ENCODE measurements at places on chromosomes 1 and 21.
A peak's percentile ranks its signal among the peaks of the same experiment; 100 is the strongest.

- DNase-seq: no peak
Measured at GRCh38 chr1:165144757-165145397, 211.6 kb downstream of the LMX1A start.

DNA sequence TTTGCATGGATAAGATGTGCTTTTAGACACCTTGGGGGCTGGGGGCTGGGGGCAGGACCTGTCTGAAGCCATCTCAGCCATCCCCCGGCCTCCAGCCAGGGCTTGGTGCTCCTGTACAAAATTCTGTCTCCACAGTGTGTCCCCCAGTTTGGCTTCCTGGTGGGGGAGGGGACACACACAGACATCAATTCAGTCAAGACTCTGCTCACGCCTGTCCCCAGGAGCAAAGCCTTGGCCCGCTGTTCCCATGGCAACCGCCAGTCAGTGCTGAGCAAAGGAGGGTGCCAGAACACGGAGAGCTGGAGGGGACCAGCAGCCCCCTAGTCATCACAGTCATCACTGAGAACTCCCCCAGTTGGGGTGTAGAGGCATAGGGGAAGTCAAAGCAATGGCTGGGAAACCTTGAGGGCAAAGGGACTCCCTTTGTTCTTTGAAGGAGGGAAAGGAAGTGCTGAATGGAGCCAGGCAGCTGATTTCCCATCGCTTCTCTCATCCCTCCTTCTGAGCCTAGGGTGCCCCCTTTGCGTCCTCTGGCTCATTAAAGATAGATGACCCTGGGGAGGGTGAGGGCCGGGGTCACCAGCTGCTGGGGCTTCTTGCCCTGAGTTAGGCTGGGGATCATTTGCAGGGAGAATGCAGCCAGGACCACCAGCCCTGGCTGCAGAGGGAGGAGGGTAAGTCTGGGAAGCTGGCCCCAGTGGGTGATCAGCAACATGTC lies 134.9 kb upstream of the IPO9 start:
- no peak for DNase-seq

- DNase-seq: no peak
Measured at GRCh38 chr1:65791396-65791795, 1.3 kb upstream of the PDE4B start.

- no peak for DNase-seq
Measured at GRCh38 chr1:50605186-50605875, 182.1 kb upstream of the DMRTA2 start.

DNA sequence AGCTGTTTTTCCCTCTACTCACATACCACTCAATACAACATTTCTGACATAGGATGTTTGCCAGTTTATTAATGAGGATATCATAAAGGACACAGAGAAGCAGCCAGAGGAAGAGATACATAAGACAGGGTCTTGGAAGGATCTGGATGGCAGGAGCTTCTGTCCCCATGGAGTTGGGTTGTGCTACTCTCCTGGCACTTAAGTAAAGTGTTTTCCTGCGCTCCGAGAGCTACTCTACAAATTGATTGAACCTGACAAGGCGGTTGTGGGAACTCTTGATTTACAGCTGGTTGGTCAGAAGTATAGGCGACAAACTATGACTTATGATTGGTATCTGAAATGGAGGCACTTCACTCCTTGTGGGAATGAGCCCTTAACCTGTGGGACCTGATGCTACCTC lies 208.8 kb downstream of the HMCN1 start:
- no peak for DNase-seq

GRCh38 chr1:196071447-196071846 lies 536.8 kb downstream of the KCNT2 start:
- DNase-seq: no peak

DNA sequence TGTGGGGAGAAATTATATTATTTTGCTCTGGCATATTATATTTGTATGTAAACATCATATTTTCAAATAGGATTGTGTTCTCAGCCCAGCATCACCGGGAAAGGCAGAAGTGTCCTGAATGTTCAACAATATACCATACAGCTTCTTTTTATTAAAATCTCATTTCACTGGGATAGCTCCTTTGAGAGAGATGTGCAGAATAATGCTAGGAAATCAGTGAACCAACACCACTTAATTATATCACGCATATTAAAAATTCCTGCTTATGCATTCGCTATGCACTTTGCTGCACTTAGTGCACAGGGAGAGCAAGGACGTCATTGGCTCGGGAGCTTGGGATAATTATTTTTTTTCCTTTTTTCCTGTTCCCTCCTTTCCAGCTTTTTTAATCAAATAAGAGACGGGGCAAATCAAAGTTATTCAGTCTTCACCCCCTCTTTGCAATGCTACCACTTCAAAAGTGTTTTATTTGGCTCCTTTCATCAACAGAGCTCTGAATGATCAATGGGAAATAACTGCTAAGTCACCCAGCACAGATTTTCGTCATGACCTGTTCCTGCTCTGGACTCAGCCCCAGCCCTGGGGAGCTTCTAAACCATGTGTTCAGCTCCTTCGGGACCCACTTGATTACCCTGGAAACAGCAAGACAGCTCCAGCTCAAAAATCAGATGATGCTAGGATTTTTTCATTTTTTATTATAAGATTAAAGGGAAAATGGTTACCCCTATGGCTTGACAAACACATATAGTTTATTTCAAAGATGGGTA lies 165.5 kb upstream of the DUSP10 start:
- no peak for DNase-seq

DNA sequence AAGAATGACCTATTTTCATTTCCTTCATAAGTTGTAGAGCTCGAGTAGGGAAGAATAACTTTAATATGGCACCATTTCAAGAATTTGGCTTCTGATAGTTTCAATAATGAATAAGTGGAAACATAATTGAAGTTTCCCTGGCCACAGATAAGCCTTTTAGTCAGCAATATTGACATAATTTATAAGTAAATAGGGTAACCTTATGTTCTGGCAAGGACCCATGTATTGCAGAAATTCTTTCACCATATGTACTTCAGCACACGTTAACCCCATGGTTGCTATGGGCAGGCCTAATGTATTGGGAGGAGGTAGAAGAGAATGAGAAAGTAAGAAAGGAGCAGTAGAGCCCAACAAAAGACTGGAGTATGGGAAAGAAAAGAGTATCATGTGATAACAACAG lies 25.4 kb downstream of the MDM4 start:
- no peak for DNase-seq

DNA sequence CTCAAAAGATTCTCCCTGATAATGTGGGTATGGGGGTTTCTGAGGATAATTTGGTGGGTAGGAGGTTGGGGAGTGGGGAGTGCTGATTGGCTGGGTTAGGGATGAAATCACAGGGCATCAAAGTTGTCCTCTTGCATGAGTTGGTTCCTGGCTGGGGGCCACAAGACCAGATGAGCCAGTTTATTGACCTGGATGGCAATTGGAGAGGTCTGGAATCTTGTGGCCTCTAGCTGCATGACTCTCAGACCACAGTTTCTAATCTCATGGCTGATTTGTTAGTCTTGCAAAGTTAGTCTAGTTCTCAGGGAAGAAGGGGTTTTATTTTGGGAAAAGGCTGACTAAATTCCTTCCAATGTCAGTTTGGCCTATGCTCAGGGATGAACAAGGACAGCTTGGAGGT lies 3.3 kb upstream of the GBP1 start:
- no peak for DNase-seq

DNA sequence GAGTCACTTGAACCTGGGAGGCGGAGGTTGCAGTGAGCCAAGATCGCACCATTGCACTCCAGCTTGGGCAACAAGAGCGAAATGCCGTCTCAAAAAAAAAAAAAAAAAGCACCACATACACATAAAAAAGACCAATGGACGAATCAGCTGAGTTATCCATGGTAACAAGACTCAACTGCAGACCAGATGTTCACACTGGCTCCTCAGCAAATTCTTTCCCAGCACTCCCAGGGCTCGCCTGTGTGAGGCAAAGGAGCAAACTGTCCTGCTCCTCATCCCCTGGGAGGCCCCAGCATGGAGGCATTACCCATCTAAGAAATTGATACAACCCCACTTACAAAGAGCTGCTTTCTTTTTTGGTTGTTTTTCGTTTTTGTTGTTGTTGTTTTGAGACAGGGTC lies 3.1 kb downstream of the TMEM234 start:
- DNase-seq: no peak

- DNase-seq: no peak
Measured at GRCh38 chr1:11537854-11538591, 59.1 kb downstream of the DISP3 start.

- DNase-seq: no peak
Measured at GRCh38 chr1:226520640-226521355, 27.8 kb upstream of the STUM start.

GRCh38 chr21:31974454-31974985 lies 101.7 kb downstream of the HUNK start:
- peak; percentile 23 for DNase-seq

DNA sequence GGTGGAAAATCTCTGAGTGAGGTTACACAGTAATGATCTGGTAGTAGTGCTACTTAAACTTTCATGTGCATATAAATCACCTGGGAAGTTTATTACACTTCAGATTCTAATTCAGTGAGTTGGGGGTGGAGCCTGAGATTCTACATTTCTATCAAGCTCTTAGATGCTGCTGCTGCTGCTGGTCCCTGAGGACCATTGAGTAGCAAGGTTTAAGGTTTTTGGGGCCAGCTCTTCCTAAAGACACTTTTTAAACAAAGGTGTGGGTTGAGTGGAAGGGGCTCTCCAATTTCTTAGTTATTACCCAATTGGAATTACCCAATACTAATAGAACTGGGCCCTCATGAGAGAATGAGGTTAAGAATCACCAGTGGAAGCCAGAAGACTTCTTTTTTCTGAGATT lies 29.5 kb downstream of the KCNA3 start:
- no peak for DNase-seq

DNA sequence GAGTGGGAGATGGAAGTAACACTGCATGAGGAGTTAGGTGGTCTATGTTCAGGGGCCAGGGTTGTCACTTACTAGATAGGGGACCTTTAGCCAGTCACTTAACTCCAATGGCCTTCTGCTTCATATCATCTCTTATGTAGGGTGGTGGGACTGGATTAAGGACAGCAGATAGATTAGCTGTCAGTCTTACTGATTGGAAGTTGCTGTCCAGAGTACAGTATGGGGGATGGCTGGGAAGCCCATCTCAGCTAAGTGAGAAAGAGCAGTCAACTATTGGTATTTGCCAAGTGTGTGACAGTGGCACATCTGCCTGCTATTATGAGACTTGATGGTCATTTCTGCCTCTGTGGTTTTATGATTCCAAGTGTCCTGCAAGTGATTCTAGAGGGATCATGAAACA lies 130.9 kb downstream of the FGGY start:
- no peak for DNase-seq

DNA sequence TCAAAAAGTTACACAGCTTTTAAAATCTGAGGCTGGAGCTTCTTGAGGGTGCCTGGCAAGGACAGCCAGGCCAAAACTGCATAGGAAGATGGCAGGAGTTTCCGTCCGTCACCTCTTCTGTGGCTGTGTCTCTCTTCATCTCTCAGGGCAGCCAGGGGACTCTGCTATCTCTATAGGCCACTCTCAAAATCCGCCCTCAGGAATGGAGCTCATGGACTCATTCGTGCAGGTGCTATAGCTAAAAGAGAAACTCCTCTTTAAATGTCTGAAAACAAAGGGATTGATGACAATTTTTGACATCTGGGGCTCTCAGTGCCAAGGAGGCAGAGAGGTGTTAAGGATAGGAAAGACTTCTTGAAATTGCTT lies 27.2 kb downstream of the OVAAL start:
- DNase-seq: no peak

DNA sequence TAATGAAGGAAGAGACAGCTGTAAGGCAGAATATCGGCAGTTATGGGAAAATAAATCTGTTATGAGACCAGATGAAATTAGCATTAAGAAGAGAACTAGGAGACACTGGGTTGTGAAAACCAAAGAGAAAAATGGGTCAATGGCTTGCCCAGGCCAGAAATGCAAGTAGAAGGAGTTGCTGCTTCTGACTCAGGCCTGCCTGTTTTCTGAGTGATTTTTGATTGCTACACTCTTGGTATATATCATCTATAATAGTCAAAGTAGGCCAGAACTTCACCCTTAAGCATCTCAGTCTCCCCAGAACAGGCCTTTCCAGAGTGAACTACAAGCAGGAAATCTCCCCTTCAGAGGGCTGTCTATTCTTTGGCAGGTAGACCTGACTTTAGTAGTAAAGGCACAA lies 107.0 kb downstream of the NRIP1 start:
- DNase-seq: no peak

GRCh38 chr21:35738347-35738961 lies 321.9 kb downstream of the SETD4 start:
- no peak for DNase-seq

GRCh38 chr1:175353066-175353465 lies 160.5 kb upstream of the KIAA0040 start:
- no peak for DNase-seq

- DNase-seq: peak; percentile 86
Measured at GRCh38 chr1:159936273-159936904, 9.0 kb downstream of the IGSF9 start.

DNA sequence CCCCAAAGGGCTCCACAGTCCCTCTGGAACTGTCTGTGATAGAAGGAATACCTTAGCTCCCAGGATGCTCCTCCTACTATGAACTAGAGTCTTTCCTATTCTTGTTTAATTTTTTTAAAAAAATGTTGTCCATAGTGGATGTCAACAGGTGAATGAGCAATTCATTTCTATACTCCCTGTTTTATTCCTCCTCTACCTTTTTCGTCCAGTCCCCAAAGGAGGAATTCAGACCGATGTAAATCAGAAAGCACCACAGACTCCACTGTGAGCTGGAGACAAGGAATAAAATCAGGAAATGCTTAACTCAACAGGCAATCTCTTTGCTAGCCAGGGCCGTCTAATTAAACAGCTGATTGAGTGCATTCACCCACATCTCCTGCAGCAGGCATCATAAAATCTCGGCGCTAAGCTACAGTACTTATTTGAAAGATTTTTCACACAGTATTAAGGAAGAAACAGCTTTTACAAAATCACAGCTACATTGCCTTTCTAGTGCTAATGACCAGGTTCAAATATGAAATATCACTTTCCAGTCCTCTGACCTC lies 381.6 kb downstream of the SIPA1L2 start:
- no peak for DNase-seq

GRCh38 chr1:226411619-226412018 lies 3.7 kb upstream of the PARP1 start:
- no peak for DNase-seq

GRCh38 chr21:45013260-45013841 lies 61.0 kb upstream of the ADARB1 start:
- DNase-seq: peak; percentile 12

GRCh38 chr1:60427701-60428100 lies 354.1 kb upstream of the C1orf87 start:
- DNase-seq: no peak

DNA sequence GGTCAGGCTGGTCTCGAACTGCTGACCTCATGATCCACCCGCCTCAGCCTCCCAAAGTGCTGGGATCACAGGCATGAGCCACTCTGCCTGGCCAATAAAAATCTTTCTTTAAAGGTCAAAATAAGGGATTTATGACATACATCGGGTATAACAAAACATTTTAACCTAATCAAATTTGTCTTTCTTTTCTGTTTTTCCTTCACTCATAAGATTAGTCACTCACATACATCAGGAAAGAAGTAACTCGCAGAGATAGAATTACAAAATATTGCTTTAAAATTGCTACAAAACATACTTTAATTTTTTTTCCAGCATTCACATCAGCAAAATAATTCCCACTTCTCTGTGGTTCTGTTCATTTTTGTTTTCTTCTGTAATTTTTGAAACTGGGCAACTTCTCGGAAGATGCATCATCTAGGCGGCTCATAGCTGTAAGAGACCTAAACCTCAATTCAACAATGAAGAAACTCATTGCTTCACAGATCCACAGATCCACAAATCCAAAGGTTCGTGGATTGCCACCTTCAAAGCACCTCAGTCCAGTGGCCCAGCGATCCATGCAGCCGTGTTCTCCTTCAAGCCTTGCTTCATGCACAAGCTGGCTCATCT lies 39.7 kb downstream of the NEK2 start:
- no peak for DNase-seq

All from activated CD8-positive, alpha-beta memory T cell treated with anti-CD3 and anti-CD28 coated beads, Interleukin-2, amount 50 U/mL, for 4 hours (primary cell).